Hippocampal formation (tissue), 2 donors: ENCODE measurements at places on chromosomes 7 and 10.

- DNase-seq = no peak
Measured at GRCh38 chr7:144036302-144036885, 12.4 kb upstream of the OR2A5 start.

GRCh38 chr7:148696787-148697186 lies 1.9 kb upstream of the CUL1 start:
- no peak for DNase-seq

DNA sequence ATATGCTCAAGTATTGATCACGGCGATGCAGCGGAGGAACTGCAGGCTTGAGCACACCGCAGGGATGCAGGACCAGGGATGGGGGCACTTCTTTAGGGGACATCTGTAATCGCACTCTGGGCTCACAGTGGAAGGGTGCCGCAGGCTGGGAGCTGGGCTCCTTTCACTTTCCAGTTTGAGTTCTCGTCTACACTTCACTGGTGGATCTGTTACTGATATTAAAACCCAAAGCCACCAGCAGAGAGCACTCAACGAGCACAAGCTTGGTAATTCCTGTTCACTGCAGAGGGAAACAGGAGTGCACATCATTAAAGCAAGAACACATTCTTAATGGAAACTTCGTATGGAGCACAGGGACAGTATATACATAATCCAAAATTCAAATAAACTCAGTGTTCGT lies 91.3 kb downstream of the PARD3 start:
- DNase-seq = peak; percentile 46

GRCh38 chr10:130485236-130485957 lies 349.2 kb downstream of the GLRX3 start:
- DNase-seq = no peak

DNA sequence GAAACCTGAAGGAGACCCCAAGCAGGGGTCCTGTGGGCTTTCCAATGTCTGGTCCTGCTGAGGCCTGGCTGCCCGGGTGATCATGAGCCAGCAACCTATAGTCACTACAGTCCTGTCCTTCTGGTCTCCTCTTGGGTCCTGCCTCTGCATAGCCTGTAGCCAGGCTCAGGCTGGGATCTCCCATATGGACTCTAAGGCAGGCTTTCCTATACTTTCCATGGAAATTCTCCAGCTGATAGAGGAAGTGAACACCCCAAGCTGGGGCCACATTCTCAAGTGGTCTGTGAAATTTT lies 26.4 kb downstream of the ANXA8 start:
- no peak for DNase-seq

DNA sequence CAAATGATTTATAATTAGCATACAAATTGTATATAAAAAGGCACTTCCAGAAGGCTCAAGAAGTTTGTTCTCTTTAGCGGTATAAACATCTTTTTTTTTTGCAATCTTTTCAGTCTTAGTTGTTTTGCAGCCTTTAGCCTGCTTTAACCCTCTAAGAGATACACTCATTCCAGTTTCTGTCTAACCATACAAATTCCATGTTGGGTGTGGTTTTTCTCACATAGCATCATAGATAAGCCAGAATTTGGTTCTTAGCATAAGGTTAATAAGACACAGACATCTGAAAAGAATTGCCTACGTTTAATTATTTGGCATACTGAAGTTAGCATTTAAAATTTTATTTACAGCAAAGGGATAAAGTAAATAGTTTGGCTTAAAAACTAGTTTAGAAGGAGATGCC lies 92.5 kb upstream of the NPVF start:
- no peak for DNase-seq

GRCh38 chr10:79250259-79250658 lies 97.0 kb upstream of the PPIF start:
- peak; percentile 45 for DNase-seq

DNA sequence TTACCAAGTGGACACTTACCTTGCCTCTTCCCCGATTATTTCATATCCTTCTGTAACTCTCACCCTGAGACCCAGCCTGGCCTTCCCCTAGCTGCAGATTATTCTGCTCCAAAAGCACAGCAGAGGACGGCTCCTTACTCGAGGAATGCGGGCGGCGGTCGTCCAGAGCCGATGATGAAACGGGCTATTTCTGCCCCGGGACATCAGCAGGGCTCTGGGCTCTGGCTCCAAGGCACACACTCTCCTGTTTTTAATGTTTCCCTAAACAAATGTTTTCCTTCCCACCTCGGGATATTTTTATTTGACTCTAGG lies 343 bp upstream of the C10orf71 start:
- DNase-seq = no peak
